Bronchus fibroblast of lung (primary cell): ENCODE measurements at places on chromosomes 4 and X. TPM values are rescaled to one million over a fixed set of nuclear protein-coding genes. Genes with fewer than 3 reads are reported as not detected.

The ZNF718 gene
- 2.4 and 2.9 TPM in 2 replicates for total RNA-seq

The FGB gene
- not detected in 2 replicates for total RNA-seq

The CXCL8 gene
- total RNA-seq, result 5.6 and 6.9 TPM in 2 replicates

The MAMLD1 gene
- 1.0 and 1.2 TPM in 2 replicates for total RNA-seq

The TBC1D1 gene
- total RNA-seq, result 166 and 175 TPM in 2 replicates

The AKAP14 gene
- total RNA-seq, result not detected in 2 replicates

The CLCN4 gene
- total RNA-seq, result 2.9 and 4.2 TPM in 2 replicates

The YY2 gene
- total RNA-seq, result 0.59 and 1.0 TPM in 2 replicates

The GPR119 gene
- total RNA-seq, result not detected in 2 replicates

The FAM133A gene
- total RNA-seq, result 0.17 TPM in 1 of 2 replicates, not detected in the other

The SH3D19 gene
- total RNA-seq, result 17.3 and 18.9 TPM in 2 replicates

The ATOH1 gene
- not detected in 2 replicates for total RNA-seq

The ARMCX4 gene
- total RNA-seq, result 0.89 and 1.8 TPM in 2 replicates

The MAGEC3 gene
- total RNA-seq, result not detected in 2 replicates

The MCF2 gene
- total RNA-seq, result not detected in 2 replicates

The SULT1B1 gene
- total RNA-seq, result 1.0 and 3.4 TPM in 2 replicates

The PAGE5 gene
- total RNA-seq, result not detected in 2 replicates
